GM23338 (cell line): ENCODE measurements at places on chromosomes 5 and 9. TPM values are rescaled to one million over a fixed set of nuclear protein-coding genes. Genes with fewer than 3 reads are reported as not detected.

- DNase-seq, result no peak
- H3K27me3 ChIP-seq, result no peaks in the 10 kb centered on the region
- no peaks in the 10 kb centered on the region for H3K36me3 ChIP-seq
- no peaks in the 10 kb centered on the region for H3K4me1 ChIP-seq
- no peak overlapping the region for H3K27ac ChIP-seq
Observed at GRCh38 chr9:14165376-14166035, 148.4 kb downstream of the NFIB start.

Gene SPRY4
- total RNA-seq, result 177 and 240 TPM in 2 replicates

GRCh38 chr5:21573416-21574314, 1279.5 kb downstream of the CDH12 start:
- no peaks in the 10 kb centered on the region for H3K4me1 ChIP-seq
- H3K27me3 ChIP-seq, result no peaks in the 10 kb centered on the region
- DNase-seq, result no peak
- no peak overlapping the region for H3K27ac ChIP-seq

- no peaks in the 10 kb centered on the region for H3K27me3 ChIP-seq
- H3K27ac ChIP-seq, result no peak overlapping the region
- DNase-seq, result no peak
- H3K4me1 ChIP-seq, result peaks cover 16% of the 10 kb centered on the region
- H3K36me3 ChIP-seq, result no peaks in the 10 kb centered on the region
- H3K4me3 ChIP-seq, result no peak overlapping the region
Observed at GRCh38 chr5:175825893-175826292, 45.5 kb upstream of the CPLX2 start.

Gene SIT1
- total RNA-seq, result 14.7 and 16.4 TPM in 2 replicates

Gene ANKRD20A1
- 1.4 TPM in 1 of 2 replicates, not detected in the other for total RNA-seq

- no peaks in the 10 kb centered on the region for H3K36me3 ChIP-seq
- peaks cover 42% of the 10 kb centered on the region for H3K27me3 ChIP-seq
- H3K4me3 ChIP-seq, result peak overlapping the region; percentile 81
Observed at GRCh38 chr5:157671592-157672330, 428 bp downstream of the C5orf52 start.

DNA sequence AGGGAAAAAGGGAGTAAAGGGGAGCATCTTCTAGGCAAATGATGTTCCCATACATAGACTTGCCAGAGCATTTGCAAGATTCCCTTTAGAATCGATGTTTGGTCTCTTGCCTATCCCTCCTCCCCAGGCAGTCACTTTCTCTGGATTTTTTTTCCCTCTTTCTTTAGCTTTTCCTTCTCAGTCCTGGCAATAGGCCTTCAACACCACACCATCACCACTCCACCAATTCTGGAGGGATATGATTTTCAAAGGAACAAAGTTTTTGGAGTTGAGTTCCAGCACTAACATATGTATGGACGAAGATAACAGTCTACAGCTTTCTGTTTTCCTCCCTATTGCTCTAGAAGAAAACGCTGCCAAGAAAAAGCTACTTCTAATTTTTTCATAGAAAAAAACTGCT, 377.4 kb downstream of the PDE4D start:
- H3K27me3 ChIP-seq, result no peaks in the 10 kb centered on the region
- no peaks in the 10 kb centered on the region for H3K4me1 ChIP-seq
- no peaks in the 10 kb centered on the region for H3K36me3 ChIP-seq
